Amygdala (tissue), 56 donors: ENCODE measurements at places on chromosomes 5 and 9.

GRCh38 chr9:130833031-130833990, 1.7 kb upstream of the ABL1 start:
- DNase-seq = no peak

DNA sequence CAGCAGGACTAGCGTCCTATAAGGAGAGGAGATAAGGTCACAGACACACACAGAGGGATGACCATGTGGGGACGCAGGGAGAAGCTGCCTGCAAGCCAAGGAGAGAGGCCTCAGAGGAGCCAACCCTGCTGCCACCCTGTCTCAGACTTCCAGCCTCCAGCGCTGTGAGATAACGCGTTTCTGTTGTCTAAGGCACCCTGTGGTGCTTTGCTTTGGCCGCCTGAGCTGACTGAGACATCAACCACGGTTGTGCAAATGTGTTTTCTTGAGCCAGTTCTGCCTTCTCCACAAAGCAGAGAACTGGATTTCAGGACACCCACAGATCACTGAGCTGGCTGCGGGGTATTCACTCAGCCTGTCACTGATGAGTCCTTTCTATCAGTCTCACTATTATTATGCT, 149.1 kb downstream of the NXNL2 start:
- no peak for DNase-seq

DNA sequence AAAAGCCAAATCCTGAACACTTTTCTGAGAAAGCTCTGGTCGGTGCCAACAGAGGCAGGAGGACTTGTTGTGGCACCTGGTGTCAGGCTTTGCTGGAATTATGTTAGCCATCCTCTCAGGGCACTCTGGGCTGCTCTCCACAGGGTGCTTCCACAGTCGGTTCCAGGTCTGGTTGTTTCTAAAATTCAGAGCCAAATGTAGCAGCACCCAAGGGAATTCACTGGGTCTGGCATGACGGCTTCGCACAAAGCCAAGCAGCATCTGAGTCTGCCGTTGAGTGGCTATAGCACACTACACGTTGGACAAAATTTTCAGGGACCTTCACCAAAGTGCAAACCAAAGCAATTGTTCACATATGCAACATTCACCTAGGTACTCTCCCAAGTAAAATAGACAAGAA, 110.2 kb downstream of the PJA2 start:
- no peak for DNase-seq

DNA sequence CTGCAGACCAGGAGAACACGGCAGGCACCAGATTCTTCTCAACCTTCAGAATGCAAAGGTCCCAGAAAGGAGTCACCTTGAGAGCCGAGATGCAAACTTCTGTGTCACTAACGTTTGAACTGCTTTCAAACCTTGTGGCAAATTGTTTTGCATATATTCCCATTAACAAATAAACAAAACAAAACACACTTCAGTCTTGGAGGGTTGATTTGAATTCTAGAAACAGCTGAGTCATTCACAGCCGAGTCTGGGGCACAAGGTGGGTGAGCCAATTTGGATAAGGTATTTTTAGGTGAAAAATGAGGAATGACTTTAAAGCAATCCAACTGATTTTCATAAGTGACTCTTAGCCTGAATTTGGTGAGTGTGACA, 38.8 kb upstream of the ANKRD33B start:
- no peak for DNase-seq

DNA sequence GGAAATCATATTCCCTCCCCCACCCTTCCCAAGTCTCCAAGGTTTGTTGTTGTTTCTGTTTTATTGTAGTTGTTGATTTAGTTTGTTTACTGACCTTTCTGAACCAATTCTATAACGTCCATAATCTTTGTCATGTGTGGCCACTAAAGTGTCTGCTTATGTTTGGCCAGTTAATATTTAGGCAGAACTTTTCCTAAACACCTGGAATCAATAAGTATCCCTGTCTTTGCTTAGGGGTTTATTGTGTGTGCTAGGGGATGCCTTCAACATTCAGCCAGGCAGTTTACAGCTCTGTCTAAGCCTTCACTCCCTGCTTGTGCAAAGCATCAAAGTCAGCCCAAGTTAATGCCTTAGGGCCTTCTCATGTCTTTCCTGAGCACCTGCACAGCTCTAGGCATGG, 16.9 kb upstream of the LECT2 start:
- no peak for DNase-seq
